ENCODE measurements at places on chromosomes 6 and 20.

GRCh38 chr6:6565488-6565887 lies 23.0 kb upstream of the LY86 start:
- no peak for DNase-seq

- DNase-seq: peak; percentile 48
Measured at GRCh38 chr6:30818391-30818841, 65.9 kb upstream of the DDR1 start.

GRCh38 chr20:2800521-2801285 lies at the start of gene CPXM1:
Gene CPXM1, minus strand, starts transcription at chr20:2800627. Its CDS starts 55 bp downstream, at chr20:2800572.
- no peak for DNase-seq

DNA sequence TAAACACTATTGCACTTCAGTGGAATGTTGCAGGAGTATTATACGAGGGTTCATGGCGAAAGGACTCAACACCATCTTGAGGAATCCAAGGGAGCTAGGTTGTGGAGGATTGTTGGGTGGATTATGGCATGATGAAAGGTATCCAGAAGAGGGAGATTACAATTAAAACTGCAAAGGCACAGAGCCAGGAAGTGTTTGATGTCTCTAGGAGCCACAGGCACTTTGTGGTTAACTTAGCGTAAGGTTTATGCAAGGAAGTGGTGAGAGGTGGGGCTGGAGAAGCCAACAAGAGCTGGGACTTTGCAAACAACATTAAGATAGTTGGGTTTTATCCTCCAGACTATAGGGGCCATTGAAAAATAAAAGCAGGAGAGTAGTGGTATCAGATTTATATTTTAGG lies 86.6 kb upstream of the TPD52L1 start:
- DNase-seq: no peak

- no peak for DNase-seq
Measured at GRCh38 chr6:7993399-7993798, 70.8 kb downstream of the BLOC1S5 start.

DNA sequence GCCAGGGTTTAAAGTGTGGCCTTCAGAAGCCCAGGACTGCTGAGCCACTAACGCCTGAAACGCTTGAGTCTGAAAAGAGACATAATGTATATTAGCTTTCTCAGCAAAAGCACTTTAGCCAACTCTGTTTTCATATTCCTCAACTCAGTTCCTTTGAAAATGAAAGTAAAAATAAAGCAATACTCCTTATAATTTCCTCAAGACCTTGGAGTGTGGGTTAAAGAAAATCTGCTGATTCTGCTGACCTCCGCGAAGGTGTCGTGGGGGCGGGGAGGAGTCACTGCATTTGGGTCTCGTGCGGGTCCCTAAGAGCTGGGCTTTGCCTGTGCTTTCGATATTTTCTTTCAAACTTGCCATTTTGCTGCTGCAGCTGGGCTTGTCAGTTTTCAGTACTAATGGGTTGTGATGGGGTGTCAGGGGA lies 142.2 kb upstream of the ARID1B start:
- no peak for DNase-seq

GRCh38 chr20:4012589-4012988 lies 2.8 kb downstream of the RNF24 start:
- no peak for DNase-seq

GRCh38 chr6:18087396-18088165 lies 34.9 kb downstream of the NHLRC1 start:
- peak; percentile 98 for DNase-seq

GRCh38 chr6:10310330-10310653 lies 104.6 kb downstream of the TFAP2A start:
- no peak for DNase-seq

- DNase-seq: no peak
Measured at GRCh38 chr6:66961191-66961590, 1254.2 kb upstream of the EYS start.
